ENCODE measurements at places on chromosomes 3 and 15. TPM values are rescaled to one million over a fixed set of nuclear protein-coding genes. Genes with fewer than 3 reads are reported as not detected.

The UBAP1L gene
- 0.71 TPM for total RNA-seq

The GOLGA8S gene
- total RNA-seq, result under 0.01 TPM

The VILL gene
- 6.7 TPM for total RNA-seq

The FAM107A gene
- under 0.01 TPM for total RNA-seq

The MOBP gene
- not detected for total RNA-seq

The RTP3 gene
- not detected for total RNA-seq

The WDR93 gene
- under 0.01 TPM for total RNA-seq

The CATSPER2 gene
- total RNA-seq, result 0.37 TPM

The CLDN1 gene
- total RNA-seq, result 0.18 TPM

The CLPX gene
- 46.5 TPM for total RNA-seq

The CDHR4 gene
- under 0.01 TPM for total RNA-seq

The SYNPR gene
- total RNA-seq, result not detected

The CCR3 gene
- total RNA-seq, result not detected

The TMCC1 gene
- total RNA-seq, result 9.4 TPM

The MME gene
- total RNA-seq, result 789 TPM

The NEK10 gene
- total RNA-seq, result 15.8 TPM

The BUB1B gene
- total RNA-seq, result 2.4 TPM

The GPR156 gene
- total RNA-seq, result 0.37 TPM

The FETUB gene
- total RNA-seq, result not detected

The TRIM71 gene
- total RNA-seq, result not detected

The GPX1 gene
- total RNA-seq, result 436 TPM

The TGFBR2 gene
- total RNA-seq, result 179 TPM

The APEH gene
- 109 TPM for total RNA-seq

The ALDH1L1 gene
- total RNA-seq, result under 0.01 TPM

The COL6A5 gene
- not detected for total RNA-seq

The WDR5B gene
- 4.1 TPM for total RNA-seq

The AP3B2 gene
- 0.43 TPM for total RNA-seq

The CCDC39 gene
- not detected for total RNA-seq

Measured in smooth muscle cell of bladder (primary cell).